Midbrain (tissue), 1 donor: ENCODE measurements at places on chromosomes 2 and 18.

- no peak for DNase-seq
Measured at GRCh38 chr2:126771501-126772195, 115.7 kb downstream of the GYPC start.

DNA sequence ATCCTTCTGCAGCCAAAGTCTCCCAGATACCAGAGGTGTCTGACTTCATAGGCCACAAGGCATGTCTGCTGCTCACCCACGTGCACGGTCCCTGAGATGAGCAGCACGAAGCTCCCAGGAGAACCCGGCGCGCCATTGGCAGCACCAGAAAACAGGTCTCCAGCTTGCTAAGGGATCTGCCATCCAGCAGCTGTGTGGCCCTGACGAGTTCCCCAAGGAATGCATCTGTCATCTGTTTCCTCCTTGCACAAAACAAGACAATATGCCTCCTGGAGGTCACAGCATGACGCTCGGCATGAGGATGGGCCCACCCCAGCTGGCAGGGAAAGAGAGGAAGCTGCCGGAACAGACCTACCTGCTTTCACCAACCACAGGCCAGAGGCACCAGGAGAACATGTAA is 29.2 kb downstream of the HS6ST1 start:
- no peak for DNase-seq

GRCh38 chr2:17206771-17207170 is 311.5 kb downstream of the RAD51AP2 start:
- DNase-seq = no peak

DNA sequence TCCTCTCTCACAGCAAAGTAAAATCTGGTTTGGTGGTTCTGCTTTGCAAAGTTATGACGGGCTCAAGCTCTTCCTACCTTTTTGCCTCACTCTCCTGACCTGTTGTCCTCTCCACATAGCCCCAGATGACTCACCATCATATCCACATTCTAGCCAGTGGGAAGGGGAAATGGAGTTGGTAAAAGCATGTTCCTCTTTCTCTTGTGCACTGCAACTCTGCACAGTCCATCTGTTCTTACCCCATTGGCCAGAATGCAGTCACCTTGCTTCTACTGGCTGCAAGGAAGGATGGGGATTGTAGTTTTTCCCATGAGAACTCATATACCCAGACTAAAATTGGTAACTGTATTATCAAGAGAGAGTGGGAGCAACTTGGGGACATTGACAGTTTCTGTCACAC is 50.4 kb upstream of the SMIM21 start:
- DNase-seq = no peak

- DNase-seq = no peak
Measured at GRCh38 chr2:946073-946948, 4.3 kb upstream of the SNTG2 start.

GRCh38 chr2:182911813-182912517 is 45.5 kb upstream of the FRZB start:
- DNase-seq = no peak

- no peak for DNase-seq
Measured at GRCh38 chr2:182072861-182073260, 87.2 kb downstream of the PPP1R1C start.

- DNase-seq = no peak
Measured at GRCh38 chr2:28047681-28048080, 157.2 kb downstream of the BABAM2 start.

DNA sequence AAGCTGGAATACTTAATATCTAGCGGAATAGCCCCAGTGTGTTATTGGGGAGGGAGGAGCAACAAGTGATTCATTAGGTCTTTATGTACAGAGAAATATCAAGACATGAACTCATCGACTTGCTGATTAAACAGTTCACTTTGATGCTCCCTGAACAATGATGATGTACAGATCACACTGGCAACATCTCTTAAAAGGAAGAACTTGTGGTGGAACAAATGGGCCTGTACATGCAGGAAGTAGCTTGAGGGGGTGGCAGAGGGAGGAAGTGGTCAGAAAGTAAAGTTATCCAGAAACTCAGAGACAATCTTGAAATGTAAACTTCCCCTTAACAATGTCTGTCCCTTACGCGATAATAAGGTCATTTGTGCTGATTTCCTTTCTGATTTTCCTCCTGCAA is 90.5 kb downstream of the NXPH2 start:
- no peak for DNase-seq

GRCh38 chr18:54173250-54173649 is 51.2 kb downstream of the MBD2 start:
- DNase-seq = no peak
